ENCODE measurements at places on chromosomes 2 and 18.

DNA sequence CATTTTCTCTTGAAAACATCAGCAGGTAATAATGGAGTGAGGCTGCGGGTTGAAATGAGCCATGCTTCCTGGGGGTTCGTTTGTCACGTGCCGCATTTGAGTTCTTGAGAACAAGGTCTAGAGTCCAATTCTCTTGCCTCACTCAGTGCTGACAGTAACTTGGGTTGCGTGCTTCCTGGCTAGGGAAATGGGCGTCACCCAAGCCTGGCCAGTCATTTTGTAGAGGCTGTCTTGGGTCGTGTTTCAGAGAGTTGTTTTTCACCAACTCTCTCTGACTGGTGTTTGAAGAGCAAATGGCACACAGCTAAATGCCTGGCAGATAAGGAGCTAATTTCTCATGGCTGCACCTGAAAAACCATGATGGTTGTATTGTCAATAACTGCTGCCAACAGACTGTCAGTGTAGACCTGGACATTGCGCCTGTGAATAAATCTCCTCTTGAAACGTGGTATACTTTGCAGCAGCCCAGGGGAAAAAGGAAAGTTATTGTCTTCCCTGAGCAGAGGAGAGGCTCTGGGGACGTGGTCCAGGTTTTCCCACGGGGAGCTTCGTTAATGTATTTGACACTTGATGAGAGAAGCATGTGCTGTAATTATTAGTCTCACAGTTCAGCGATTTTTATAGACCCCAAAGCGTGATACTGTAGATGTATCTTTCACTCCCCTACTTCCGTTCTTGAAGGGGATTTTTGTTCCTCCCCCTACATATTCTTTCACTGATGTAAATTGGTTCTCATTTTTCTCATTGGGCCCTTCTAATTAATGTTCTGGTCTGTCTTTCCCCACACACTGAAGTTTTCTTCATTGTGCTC lies 196.0 kb downstream of the FHOD3 start:
- DNase-seq: no peak

- DNase-seq: no peak
Observed at GRCh38 chr2:107094450-107094986, 208.6 kb upstream of the ST6GAL2 start.

- DNase-seq: no peak
Observed at GRCh38 chr2:10495311-10495987, 47.3 kb upstream of the ODC1 start.

DNA sequence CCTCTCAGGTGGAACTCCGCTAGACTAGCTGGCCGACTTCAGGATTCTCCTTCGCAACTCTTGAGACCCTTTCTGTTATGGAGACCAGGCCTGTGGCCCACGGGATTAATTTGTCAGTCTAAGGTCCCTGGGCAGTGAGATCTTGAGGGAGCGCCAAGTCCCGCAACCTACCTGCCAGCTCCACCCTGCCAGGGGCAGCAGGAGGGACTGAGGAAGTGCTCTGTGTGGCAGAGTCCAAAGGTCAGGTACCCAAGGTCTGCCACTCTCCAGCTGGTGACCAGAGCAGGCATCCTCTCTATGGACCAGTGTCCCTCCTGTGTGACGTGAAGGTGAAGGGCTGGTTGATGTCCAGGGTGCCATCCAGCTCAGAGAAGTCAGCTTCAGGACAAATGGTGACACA lies 4.3 kb upstream of the SPATA3 start:
- no peak for DNase-seq

GRCh38 chr2:96642564-96643360 lies at the start of gene FER1L5:
FER1L5 (plus strand) TSS chr2:96642764; CDS start chr2:96642837, 73 bp downstream.
- peak; percentile 47 for DNase-seq

- no peak for DNase-seq
Observed at GRCh38 chr2:105567996-105568494, 169.2 kb upstream of the FHL2 start.

DNA sequence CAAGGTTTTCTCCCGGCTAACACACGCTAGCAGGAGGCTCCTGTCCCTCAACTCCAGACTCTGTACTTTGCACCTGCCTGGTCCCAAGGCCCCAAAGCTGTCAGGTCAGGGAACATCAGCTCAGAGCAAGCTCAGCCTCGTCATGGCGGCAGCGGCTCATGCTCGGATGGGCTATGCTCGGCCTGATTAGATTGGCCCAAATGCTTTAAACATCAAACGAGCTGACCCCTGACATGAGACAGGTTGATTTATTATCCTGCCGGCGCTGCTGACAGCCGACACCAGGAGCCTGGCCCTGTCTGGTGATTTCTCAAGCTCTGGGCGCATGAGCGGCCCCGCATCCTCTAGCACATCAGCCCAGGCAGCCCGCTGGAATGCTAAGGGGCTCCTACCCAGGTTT lies 436.4 kb downstream of the EIPR1 start:
- DNase-seq: no peak

GRCh38 chr2:21367421-21367820 lies 243.7 kb downstream of the TDRD15 start:
- DNase-seq: no peak

GRCh38 chr18:78871618-78872017 lies 108.0 kb upstream of the SALL3 start:
- no peak for DNase-seq

- no peak for DNase-seq
Observed at GRCh38 chr2:70046534-70046933, 40.7 kb upstream of the PCBP1 start.

DNA sequence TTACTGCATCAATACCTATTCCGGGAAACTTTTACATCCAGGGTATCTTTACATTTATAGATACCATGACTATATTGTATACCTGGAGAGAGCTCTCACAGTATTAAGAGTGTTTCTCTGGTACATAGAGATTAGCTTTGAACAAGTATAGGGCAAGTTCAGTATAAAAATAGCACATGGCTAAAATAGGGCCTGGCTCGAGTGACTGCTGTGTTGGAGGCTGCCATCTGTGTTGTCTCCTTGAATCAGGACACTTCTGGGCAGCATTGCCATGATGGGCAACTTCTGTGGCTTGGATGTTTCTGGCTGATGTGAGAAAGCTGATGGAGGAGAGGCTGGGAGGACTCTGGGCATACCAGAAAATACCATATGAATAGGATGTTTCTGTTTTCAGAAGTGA lies 18.7 kb downstream of the ARHGAP28 start:
- DNase-seq: no peak

DNA sequence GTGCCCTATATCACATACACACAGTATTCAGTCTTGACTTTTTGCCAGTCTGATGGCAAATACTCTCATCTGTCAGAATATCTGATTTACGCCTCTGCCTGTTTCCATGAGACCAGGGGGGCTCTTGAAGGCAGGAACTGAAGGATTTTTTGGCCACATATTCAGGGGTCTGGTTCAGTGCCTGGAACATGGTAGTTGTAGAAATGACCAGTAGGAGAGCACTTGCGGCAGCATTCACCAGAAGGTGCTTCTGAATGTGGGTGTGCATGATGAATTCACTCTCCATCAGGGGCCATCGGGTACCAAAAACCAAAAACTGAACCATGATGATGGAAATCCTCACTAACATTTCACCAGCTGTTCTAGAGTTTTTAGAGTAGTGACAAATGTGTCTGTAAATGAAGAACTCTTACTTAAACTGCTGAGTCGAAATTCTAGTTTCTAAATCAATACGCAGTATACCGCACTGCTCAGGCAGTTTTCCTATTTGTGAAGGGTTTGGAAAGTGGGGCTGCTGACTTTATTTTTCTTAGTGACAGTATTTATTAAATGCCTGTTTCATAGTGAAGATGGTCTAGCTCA lies 54.6 kb downstream of the MERTK start:
- DNase-seq: no peak

DNA sequence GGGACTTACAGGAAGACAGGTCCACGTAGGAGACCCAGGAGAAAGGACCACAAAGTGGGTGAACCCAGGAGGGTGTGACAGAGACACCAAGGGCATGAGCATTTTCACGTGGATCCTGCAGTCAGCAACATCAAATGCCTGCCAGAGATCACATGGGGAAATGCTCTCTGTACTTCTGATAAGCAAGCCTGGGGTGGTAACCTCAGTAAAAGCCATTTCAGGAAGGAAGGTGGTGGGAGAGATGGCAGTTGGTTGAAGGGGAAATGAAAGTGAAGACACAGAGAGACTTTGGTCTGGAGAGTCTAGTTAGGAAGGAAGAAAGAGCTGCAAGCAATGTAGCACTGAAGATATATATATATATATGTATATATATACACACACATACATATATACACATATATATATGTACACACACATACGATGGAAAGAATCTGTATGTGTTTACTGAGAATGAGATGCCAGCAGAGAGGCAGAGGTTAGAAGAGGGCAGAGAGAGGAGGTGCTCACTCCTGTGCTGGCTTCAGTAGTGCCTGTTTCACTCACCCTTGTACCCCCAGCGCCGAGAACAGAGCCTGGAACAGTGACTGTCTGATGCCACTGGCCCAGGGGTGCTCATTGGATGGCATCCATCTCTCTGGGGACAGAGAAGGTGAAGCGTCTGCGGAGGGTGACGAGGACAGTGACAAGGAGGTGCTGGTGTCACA lies 314.9 kb downstream of the AFF3 start:
- peak; percentile 13 for DNase-seq

DNA sequence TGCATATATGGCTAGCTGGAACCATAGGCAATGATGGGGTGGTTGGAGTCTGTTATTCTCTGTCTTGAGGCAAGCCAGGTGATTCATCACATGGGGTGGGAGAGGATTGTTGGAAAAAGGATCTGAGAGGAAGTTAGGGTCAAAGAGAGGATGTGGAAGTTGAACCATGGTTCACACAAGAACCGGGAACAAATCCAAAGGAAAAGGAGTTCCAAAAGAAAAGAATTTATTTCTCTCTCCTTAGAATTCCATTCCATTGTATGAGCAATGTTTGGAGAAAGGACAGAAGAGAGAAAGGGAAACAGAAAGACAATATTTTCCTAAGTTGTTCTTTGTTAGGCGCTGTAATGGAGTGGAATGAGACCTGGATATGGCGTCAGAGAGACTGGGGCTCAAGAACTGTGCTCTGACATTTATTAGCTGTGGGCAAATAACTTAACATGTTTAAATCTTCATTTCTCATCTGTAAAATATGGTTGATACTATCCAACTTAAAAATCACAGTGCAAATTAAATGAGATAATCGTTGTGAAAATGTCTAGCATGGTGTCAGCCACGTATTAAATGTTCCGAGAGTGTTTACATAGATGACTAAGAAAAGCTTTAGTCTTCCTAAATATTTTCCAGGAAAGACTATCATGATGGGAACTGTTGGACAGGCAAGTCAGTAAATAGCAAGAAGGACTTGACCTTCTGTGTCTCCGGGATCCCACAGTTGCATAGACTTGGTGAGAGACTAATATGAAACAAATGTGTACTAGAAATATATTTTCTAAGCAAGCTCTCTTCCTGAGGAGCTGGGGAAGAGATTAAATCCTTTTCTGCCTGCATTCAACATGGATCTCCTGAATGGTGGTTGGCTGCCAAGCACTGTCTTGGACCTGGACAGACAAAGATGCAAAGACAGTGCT lies 71.4 kb downstream of the TRIB2 start:
- DNase-seq: peak; percentile 88

- no peak for DNase-seq
Observed at GRCh38 chr18:26435415-26436095, 112.8 kb downstream of the KCTD1 start.

GRCh38 chr18:35410561-35410960 lies 33.4 kb upstream of the ZNF396 start:
- no peak for DNase-seq

- DNase-seq: no peak
Observed at GRCh38 chr2:229300790-229301189, 29.7 kb upstream of the PID1 start.

GRCh38 chr2:225797394-225797793 lies 397.9 kb downstream of the NYAP2 start:
- no peak for DNase-seq

DNA sequence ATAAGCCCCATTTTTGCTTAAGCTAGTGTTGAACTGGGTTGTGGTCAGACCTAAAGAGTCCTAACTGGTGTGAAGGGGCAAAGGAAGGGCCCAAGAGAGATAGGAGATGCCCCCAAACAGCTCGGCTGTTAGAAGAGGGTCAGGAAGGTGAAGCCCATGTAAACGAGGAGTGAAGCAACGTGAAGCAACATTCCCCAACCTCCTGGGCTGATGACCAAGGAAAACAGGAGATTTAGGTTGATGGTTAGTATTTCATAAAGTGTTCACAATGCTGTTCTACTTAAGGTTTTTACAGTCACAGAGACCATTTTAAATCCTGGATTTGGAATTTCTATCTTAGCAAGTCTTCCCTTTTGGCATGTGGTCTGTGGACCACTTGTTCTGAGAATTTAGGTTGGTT lies 144.0 kb upstream of the SERPINE2 start:
- DNase-seq: no peak

GRCh38 chr2:233178994-233179847 lies 72.3 kb upstream of the ATG16L1 start:
- no peak for DNase-seq

DNA sequence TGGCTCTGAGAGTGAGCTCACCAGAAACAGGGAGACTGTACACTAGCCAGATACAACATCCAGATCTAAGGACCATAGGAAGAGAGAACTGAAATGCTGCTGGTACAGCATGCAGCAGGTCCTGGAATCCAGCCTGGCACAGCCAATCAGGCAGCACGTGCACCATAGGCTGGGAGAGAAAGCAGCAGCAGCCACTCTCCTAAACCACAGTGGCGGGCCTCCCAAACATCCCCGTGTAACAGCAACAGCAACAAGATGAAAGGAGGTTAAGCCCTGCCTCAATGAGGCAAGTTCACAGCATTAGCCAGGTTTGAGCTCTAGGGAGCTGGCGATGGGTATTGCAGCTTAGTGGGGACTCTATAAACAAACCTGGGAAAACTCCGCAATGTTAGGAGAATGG lies 192.0 kb downstream of the EPHA4 start:
- DNase-seq: no peak

DNA sequence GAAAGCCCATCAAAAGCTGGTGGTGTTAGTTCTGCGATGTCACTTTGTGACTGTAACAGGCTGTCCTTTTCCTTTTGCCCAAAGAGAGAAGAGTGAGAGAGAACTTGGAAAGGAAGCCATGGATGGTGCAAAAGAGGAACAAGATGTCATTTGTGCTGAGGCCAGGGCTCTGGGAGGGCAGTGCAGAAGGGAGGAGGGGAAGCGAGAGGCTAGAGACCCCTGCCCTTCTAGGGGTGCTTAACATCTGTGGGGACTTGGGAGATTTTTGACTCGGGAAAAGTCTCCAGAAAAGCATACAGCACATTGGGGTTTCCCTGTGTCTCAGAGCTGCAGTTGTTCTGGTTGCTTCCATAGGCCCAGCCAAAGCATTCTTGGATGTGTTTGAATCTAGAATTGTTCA lies 49.6 kb downstream of the ZBTB7C start:
- DNase-seq: no peak

GRCh38 chr2:187313831-187314230 lies 134.2 kb downstream of the CALCRL start:
- no peak for DNase-seq

- no peak for DNase-seq
Observed at GRCh38 chr18:46676182-46676835, 19.3 kb upstream of the LOXHD1 start.

Data from muscle of back (tissue), 13 donors.